ENCODE measurements at places on chromosomes 6 and 20.

DNA sequence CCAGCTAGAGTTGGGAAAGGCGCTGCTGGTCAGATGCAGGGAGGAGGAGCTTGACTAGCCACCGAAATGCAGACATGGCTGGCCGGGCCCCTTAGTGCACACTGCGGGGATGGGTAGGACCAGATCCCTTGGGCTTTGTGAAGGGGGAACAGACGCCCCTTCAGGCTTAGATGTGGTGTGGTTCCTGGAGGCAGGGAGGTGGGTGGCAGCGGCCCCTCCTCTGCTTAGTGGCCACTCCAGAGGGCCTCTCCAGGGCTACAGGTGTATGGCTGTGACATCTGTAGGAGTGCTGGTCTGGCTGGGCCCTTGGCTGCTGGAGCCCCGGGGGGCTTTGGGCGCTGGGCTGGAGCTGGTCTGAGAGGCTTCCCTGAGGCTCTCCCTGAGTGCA lies 5.9 kb downstream of the CCND3 start:
- no peak for DNase-seq

DNA sequence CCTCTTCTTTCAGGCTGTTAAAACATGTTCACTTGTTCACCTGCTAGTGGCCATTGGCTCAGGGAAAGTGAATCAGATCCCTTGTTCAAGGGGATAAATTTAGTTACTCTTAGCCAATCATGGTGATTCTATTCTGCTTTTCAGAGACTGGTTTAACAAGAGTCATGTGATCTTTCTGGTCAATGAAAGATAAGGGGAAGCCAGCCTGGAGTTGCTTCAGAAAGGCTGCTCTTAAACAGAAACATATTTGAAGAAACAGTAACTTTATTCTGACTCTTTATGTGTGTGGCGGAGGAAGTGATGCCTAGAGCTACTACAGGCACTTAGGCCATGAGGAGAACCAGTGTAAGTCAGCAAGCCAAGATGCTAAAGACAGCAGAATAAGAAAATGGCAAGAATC lies 28.1 kb upstream of the AHI1 start:
- no peak for DNase-seq

- DNase-seq, result no peak
These were observed 238.1 kb upstream of the TAB2 start for GRCh38 chr6:149079456-149079855.

DNA sequence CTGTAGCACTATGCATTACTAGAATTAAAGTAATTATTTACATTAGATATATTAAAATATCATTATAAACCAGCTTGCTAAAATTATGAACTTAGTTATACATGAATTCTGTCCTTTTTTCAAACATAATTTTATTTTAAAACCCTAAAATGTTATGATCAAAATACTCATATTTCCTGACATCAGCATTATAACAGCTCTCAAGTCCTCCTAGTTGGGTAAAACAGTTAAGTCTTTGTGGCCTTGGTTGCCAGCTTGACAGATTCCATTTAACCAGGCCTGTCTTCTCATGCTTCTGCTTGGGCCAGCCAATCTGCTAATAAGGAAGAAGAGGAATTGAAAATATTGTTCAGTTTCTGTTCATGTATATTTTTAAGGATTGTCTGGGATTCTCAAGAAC lies 147.9 kb upstream of the SLC35B3 start:
- DNase-seq, result no peak

- DNase-seq, result no peak
These were observed 6.9 kb downstream of the SPDEF start for GRCh38 chr6:34549026-34549803.

DNA sequence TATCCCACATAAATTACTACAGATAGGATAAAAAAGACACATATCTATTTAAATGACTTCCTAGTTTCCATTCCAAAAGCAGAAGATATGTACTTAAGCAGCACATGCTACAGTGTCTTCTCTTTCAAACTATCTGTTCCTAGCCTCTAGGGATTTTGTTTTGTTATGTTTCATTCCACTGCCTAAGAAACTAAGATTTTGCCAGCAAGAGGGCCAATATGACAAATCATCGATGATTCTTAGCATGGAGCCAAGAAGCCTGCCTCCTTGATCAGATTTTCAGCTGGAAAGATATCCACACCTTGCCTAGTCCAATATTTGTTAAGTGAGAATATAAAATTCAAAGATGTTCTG lies 7.0 kb downstream of the SNX5 start:
- DNase-seq, result peak; percentile 68

- DNase-seq, result no peak
These were observed 357.9 kb downstream of the FARS2 start for GRCh38 chr6:5619249-5619648.

- DNase-seq, result no peak
These were observed 56.4 kb downstream of the GNAS start for GRCh38 chr20:58908941-58909340.

DNA sequence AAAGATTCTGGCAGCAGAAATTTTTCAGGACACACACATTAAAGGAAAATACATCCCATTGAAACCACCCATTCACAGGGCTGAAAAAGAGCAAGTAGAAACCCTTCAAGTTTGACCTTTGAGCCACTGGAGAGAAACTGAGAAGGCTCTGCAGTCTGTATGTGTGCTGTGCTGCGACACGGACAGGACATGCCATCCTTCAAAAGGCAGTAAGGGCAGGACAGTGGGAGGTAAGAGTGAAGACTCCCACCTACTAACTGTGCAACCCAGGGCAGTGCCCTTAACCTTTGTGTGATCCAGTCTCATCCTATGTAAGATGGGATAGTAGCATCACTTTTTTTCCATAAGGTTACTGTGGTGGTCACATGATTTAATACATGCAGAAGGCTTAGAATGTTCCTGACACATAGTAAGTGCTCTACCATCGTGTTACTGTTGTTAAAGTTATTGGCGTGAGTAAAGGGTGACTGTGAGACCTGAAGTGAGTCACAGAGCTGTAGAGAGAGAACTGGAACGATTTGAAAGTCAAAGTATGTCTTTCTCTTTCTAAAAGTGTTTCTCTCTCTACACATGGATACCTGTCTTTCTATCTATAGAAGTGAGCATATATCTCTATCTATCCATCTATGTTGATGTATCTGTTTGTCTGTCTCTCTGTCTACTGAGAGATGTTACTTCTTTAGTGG lies 153.7 kb upstream of the OLIG3 start:
- DNase-seq, result no peak

GRCh38 chr6:168038576-168039140 lies 40.4 kb downstream of the FRMD1 start:
- DNase-seq, result no peak

DNA sequence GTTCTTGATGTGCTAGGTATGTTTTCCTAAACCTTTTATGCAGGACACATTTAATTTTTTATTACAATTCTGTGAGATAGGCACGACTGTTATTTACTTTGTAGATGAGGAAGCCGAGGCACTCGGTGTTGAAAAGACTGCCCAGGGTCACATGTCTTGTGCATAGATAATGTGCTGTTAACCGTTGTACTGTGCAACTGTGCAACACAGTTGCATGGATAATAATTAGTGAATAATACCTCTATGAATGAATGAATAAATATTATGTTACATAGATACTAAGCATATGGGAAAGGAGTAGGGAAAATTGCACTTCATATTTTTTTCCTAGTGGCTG lies 60.3 kb upstream of the DEK start:
- DNase-seq, result no peak

GRCh38 chr6:22513667-22514066 lies 55.7 kb upstream of the HDGFL1 start:
- no peak for DNase-seq

GRCh38 chr20:59143326-59143725 lies 20.3 kb upstream of the ZNF831 start:
- no peak for DNase-seq

DNA sequence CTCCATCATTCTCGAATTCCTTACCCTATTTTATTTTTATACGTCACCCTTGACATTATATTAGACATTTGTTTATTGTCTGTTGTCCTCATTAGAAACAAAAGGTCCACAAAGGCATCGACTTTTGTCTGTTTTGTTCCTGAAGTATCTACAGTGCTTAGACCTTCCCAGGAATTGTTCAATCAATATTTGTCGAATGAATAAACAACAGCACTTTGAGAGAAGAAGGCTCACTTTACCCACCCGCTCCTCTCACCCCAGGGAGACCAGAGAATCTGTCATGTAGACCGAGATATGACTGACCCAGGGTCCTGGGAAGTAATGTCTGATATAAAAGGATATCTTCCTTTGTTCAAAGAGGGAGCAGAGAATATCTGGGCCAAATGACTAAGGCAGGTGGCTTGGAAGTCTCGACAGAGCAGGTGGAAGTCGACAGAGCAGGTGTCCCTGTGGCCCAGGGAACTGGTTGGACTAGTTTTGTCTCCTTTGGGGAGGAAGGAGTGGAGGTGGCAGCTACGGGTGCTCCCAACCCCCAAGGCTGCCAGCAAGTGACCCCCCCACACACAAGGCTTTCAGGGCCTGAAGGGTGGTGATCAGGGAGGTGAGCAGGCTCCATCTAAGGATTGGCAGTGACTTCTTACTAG lies 14.8 kb upstream of the CHMP4B start:
- DNase-seq, result no peak

- peak; percentile 63 for DNase-seq
These were observed 78.7 kb upstream of the PHACTR3 start for GRCh38 chr20:59525500-59526241.

DNA sequence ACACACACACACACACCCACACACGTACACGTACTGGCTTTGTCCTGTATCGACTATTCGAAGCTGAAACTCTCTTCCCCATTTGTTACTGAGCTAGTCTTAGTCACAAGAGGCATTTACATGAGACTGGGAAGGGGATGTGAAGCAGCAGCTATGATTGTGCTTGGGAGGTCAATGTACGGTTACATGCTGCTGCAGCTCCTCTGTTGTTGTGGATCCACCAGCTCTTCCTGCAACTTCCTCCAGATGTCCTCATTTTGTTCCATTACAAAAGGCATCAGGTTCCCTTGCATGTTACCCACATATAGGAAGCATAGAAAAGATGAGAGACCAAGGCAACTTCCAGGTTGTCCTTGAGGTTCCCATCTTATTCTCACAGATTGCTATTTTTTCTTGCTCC lies 612.4 kb upstream of the IMPG1 start:
- peak; percentile 15 for DNase-seq

DNA sequence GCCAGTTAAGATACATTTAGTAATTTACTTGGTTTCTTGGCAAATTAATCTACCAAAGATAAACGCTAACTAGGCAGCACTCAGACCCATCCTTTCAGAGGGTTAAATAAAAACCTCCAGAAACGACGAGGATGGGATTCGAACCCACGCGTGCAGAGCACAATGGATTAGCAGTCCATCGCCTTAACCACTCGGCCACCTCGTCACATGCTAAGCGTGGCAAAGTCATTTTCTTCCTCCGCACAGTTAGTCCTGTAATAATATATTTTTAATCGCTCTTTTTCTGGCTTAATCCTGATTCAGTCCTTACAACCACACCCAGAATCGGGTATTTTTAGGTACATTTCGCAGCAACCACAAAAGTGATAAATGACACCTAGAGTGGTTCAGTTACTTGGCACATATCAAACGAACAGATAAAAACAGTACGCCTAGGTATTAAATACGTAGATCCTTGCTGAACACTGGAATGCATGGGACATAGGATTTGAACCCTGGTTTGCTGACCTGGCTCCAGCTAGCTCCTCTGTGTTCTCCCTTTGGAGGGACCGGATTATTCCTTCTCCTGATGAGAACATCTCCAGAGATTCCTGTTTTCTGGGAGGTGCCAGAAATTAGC lies 71.6 kb downstream of the GPX5 start:
- DNase-seq, result peak; percentile 67

DNA sequence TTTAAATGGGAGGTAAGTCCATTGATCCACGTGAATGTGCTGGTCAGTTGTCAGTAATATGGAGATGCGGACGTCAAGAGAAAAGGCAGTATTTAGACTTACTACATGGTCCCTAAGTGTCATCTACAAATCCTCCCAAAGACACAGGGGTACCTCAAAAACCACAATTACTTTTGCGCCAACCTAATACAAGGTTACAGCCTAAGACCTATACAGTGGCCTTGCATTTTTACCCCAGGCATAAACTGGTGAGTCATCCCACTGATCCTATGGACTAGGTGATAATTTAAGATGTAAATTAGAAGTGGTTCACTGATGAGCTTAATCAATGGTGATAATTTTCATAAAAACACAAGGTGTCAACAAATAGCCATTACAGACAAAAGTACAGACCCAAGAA lies 141.0 kb downstream of the NFATC2 start:
- no peak for DNase-seq

DNA sequence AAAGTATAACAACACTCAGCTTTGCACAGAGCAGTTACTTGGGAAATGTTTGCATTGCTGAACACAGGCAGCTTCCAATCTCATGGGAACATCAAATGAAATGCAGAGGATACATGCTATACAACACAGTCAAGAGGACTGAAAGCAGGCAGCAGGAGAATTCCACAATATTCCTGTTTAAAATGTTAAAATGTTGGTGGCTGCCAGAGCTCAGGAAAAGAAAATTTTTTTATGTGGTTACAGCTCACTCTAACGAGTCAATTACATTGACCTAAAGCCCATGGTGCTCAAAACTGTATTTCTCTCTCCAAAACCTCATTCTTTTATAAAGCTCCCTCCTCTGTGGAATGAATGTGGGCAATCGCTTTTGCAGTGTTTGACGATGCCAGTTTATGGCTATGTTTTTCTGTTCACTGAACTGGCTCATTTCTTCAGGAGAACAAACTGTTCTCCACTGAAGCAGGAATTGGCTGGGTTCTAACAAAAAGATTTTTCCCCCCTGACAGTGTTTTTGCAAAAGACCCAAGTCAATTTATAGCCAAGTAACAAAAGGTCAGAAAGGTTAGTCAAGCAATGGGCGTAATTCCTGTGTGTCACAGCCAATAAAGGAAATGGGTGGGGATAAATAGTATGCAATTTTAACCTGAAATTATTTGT lies 69.0 kb downstream of the ZHX3 start:
- DNase-seq, result no peak

DNA sequence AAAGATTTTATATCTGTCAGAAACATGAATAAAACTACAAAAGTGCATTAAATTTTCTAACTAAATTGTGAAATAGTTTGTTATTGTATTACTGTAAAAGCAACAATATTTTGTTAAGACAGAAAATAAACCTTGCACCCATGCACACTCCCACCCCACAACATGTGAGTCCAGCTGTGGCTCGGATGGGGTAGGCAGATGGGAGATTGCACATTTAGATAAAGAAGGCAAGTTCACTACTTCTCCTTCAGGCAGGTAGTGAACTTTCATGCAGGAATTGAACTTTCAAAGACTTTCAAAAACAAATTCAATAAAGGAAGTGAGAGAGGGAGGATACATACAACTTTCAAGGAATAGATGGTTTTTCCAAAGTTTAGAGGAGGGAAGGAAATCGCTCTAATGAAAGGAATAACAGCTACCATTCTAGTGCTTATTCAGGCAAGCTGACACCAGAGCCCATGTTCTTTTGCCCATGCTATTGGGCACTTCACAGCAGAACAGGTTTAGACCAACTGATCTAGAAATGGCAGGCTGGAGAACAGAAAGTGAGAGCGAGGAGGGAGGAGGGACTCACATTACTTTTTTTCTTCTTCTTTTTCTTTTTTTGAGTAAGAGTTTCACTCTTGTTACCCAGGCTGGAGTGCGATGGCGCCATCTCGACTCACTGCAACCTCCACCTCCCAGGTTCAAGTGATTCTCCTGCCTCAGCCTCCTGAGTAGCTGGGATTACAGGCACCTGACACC lies 28.5 kb downstream of the SF3B5 start:
- no peak for DNase-seq
